Left ventricle myocardium superior (tissue), 1 donor: ENCODE measurements at places on chromosomes 6 and 20. TPM values are rescaled to one million over a fixed set of nuclear protein-coding genes. Genes with fewer than 3 reads are reported as not detected.

DNA sequence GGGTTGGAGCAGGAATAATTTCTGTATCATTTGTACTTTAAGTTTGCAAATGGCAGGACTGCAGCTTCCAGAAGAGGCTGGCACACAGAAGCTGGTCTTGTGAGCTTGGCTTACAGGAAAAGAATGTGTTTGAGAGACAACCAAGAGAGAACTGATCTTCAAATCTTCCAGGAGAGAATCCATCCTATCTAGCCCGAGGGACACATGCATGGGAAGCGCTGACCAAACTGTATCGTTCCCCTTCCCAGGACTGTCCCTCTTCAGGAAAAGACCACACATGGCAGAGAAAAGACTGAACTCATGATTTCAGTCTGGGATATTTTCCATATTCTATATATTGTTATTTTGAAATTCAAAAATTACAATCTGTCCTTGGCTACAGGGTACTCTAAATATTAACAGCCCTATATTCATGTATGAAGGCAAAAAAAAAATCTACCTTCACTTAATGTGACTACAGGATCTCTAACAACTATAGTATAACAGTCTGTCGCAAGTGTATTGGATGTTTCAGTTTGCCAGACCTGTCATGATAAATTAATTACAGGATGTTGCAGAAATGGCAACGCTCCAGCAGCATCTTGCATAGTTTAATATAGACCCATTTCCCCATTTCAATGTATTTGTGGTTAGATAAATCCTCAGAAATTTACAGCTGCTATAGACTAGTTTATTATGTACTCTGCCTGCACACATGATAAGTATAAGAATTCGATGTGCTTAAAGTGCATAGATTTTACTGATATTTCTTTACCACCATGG is 99.4 kb downstream of the MYB start:
- DNase-seq = no peak

The ZC2HC1B gene
- not detected for total RNA-seq

- no peak for DNase-seq
These were observed 260.5 kb upstream of the EPHA7 start for GRCh38 chr6:93679836-93680235.

DNA sequence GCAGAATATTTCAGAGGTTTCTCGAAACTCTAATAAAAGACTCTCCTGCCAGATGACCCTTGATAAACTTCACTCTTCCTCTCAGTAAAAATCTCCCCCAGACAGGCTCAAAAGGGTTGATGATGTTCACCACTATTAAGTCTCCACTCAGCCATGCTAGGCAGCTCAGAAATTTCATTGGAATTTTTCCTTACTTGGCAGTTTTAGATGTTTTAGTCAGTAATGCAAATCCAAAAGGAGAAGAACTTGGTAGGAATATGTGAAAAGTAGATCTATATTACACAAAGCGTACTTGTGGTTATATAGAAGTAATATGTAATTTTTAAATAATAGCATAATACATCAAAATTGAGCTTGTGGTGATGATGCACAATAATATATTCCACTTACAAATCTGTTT is 333.0 kb downstream of the PHF3 start:
- no peak for DNase-seq

The SLC17A9 gene
- total RNA-seq = 1.5 TPM

The GJA10 gene
- not detected for total RNA-seq

The ERVFRD-1 gene
- total RNA-seq = 0.12 TPM

DNA sequence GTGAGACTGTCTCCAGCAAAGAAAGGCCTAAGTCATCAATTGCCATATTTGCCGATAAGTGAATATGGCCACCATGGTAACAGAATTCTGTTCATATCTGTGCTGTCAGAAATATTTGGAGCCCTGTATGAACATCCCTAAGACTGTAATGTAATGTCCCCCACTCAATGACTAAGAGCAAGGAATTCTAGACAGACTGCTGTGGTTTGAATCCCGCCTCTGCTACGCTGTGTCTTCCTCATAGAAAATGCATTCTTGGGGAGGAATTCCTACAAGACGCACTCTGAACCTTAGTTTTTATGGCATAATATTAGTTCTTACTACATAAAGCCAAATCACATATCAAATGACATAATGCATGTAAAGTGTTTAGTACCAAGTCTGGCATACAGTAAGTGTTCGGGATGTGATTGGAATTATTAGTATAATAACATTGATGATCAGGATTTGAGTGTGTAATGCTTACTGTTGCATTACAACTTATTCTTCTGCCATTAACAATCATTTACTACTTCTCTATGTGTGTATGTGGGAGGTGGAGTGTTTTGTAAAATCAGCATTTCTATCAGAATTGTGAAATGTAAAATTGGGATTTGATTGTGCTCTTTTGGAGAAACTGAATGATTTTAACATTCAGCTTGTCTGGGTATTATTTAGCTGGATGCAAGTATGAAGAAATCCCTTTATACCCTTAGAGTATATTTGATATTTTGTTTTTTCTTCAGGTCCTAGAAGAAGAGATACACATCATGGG is 103.0 kb downstream of the OLIG3 start:
- DNase-seq = no peak

The LAMP5 gene
- total RNA-seq = not detected

- no peak for DNase-seq
These were observed 297.1 kb upstream of the RIMS1 start for GRCh38 chr6:71589254-71589653.

DNA sequence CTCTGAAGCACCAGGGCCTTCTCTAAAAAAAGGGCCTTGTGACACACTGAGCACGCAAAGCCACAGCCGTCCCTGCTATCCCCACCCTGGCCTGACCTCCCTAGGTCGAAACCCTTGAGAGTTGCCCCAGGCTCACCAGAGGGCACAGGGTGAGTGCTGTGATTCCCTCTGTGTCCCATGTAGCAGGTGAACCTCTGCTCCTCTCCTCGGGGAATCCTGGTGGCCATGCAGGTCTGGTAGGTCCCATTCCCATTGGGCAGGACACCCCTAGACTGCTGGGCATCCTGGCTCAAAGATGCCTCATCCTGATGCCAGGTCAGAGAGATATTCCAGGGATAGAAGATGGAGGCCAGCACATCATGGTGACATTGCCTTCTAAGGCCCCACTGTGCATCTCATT is 20.9 kb downstream of the HLA-F start:
- DNase-seq = no peak

The PTGIS gene
- 24.0 TPM for total RNA-seq

- DNase-seq = no peak
These were observed 74.2 kb downstream of the TOX2 start for GRCh38 chr20:43988867-43989266.

- no peak for DNase-seq
These were observed 3.6 kb upstream of the PRL start for GRCh38 chr6:22300273-22300998.
